ENCODE measurements at places on chromosomes 4 and X. TPM values are rescaled to one million over a fixed set of nuclear protein-coding genes. Genes with fewer than 3 reads are reported as not detected.

GRCh38 chrX:37646254-37646653 lies 39.3 kb upstream of the XK start:
- no peak for DNase-seq
- no peaks in the 10 kb centered on the region for H3K36me3 ChIP-seq
- H3K4me1 ChIP-seq, result no peaks in the 10 kb centered on the region
- peaks cover 3% of the 10 kb centered on the region for H3K27me3 ChIP-seq

GRCh38 chr4:3340700-3341083 lies 47.9 kb downstream of the RGS12 start:
- H3K4me1 ChIP-seq, result no peaks in the 10 kb centered on the region
- no peaks in the 10 kb centered on the region for H3K27me3 ChIP-seq
- peak; percentile 51 for DNase-seq
- no peak overlapping the region for H3K4me3 ChIP-seq

- H3K27me3 ChIP-seq, result no peaks in the 10 kb centered on the region
- H3K4me3 ChIP-seq, result no peak overlapping the region
- no peaks in the 10 kb centered on the region for H3K36me3 ChIP-seq
- H3K27ac ChIP-seq, result no peak overlapping the region
Measured at GRCh38 chr4:87316961-87317360, 5.7 kb downstream of the HSD17B13 start.

PFKFB1 gene
- 0.41 TPM for total RNA-seq

- H3K4me3 ChIP-seq, result no peak overlapping the region
- H3K36me3 ChIP-seq, result no peaks in the 10 kb centered on the region
- H3K4me1 ChIP-seq, result no peaks in the 10 kb centered on the region
Measured at GRCh38 chrX:55624403-55624802, 1.2 kb downstream of the FOXR2 start.

GRCh38 chrX:136630881-136631280 lies 17.1 kb upstream of the CD40LG start:
- no peak for DNase-seq
- H3K4me3 ChIP-seq, result no peak overlapping the region
- no peaks in the 10 kb centered on the region for H3K36me3 ChIP-seq
- peaks cover 17% of the 10 kb centered on the region for H3K27me3 ChIP-seq
- H3K27ac ChIP-seq, result no peak overlapping the region
- no peaks in the 10 kb centered on the region for H3K4me1 ChIP-seq

GRCh38 chr4:18314731-18315130 lies 293.2 kb upstream of the LCORL start:
- no peak for DNase-seq
- H3K27ac ChIP-seq, result no peak overlapping the region
- no peaks in the 10 kb centered on the region for H3K4me1 ChIP-seq
- H3K36me3 ChIP-seq, result no peaks in the 10 kb centered on the region

SLC7A11 gene
- 0.32 TPM for total RNA-seq

BMP3 gene
- total RNA-seq, result 0.92 TPM

EFHC2 gene
- total RNA-seq, result not detected

GRCh38 chr4:61128682-61129081 lies 71.4 kb upstream of the ADGRL3 start:
- no peak for DNase-seq
- H3K27me3 ChIP-seq, result no peaks in the 10 kb centered on the region
- no peak overlapping the region for H3K27ac ChIP-seq
- H3K4me3 ChIP-seq, result no peak overlapping the region
- no peaks in the 10 kb centered on the region for H3K36me3 ChIP-seq

Measured in adrenal gland (tissue), 19 donors.